ENCODE measurements at places on chromosomes 6 and 20.

DNA sequence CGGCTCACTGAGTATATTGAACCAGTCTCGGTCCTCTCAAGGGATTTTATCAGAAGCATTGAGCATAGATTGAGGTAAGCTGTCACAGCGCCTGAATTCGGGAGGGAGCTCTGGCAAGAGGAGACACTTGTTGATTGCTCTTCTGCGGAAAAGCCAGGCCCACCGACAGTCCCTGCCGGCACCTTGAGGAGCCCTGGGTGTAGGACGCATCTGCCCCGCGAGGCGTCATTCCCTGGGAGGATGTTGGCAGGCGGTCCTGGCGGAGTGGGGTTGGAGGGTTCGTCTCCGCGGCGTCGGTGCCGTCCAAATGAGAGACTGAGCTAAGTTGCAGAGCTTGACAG, 843 bp downstream of the FBXO9 start:
- peak; percentile 68 for DNase-seq

- no peak for DNase-seq
Measured at GRCh38 chr6:31559958-31560696, 12.0 kb upstream of the LTA start.

- DNase-seq, result peak; percentile 83
Measured at GRCh38 chr20:58179432-58180099, 48.9 kb downstream of the ANKRD60 start.

GRCh38 chr20:46568570-46569129, 18.2 kb upstream of the OCSTAMP start:
- peak; percentile 94 for DNase-seq

DNA sequence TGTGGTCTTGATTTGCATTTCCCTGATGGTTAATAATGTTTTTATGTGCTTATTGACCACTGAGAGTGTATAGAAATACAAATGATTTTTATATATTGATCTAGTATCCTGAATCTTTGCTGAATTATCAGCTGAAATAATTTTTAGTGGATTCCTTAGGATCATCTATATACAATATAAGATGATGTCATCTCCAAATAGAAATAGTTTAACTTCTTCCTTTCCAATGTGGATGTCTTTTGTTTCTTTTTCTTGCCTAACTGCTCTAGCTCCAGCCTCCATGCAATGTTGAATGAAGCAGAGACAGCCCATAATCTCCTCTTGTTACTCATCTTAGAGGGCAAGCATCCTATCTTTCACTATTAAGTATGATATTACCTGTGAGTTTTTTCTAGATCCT, 226.4 kb downstream of the GMDS start:
- DNase-seq, result no peak

- no peak for DNase-seq
Measured at GRCh38 chr6:144093658-144094057, 1.7 kb downstream of the SF3B5 start.

DNA sequence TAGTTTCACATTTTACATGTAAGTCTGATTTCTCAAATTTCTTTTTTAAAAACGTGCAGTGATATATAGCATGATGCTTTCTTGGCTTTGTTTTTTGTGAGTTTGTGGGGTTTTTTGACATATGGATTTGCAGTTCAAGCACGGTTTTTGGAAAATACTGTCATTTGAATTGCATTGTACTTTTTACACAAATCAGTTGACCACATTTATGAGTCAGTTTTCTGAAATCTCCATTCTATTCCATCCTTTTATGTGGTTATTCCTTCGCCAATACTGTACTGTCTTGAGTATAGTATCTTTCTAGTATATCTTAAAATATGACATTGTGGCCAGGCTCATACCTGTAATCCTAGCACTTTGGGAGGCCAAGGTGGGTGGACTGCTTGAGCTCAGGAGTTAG, 890.0 kb upstream of the CITED2 start:
- DNase-seq, result no peak

GRCh38 chr6:152002306-152002705, 194.8 kb downstream of the ESR1 start:
- no peak for DNase-seq

DNA sequence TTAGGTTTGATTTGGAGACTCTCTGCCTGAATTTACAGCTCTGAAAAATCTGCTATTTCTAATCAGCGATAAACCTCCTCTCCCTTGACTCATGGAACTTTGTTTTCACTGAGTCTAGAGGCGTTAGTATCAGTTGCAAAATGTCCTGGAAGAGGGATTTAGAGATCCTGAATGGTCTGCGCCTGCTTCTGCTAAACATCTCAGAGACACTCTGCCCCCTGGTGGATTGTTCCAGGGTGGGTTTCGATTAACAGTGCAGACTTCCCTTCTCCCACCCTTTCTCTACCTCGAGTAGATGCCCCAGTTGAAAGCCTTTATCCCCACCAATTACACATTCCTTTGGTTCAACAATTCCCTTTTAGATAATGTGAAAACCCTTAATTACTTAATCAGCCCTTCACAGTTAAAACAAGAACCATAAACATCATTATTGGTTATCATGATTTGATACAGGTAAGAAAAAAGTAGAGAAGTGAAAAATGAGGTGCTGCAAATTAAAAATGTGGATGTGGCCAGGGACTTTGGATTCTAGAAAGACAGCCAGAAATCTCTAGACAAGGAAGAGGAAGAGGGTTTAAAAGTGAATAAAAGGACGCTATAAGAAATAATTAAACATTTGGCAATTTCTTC, 5.5 kb downstream of the HTR1B start:
- DNase-seq, result peak; percentile 72

GRCh38 chr6:47206626-47207025, 103.1 kb downstream of the TNFRSF21 start:
- no peak for DNase-seq

DNA sequence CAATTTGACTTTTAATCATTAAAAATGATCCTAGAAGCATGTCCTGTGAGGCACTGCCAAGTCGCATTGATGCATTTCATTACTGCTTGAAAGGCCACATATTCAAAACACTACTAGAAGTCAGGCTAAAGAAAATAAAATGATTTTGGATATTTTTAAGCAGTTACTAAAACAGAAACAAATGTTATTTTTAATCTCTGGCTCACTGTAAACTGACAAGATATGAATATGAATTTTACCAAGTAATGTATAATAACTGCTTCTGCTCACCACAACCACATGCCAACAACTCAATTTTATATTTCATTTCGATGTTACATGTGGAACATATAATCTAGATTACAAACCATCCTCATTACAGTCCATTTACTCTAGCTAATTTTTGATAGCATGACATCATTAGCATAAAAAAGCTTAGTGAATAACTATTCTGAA, 90.6 kb downstream of the ATXN1 start:
- DNase-seq, result no peak

DNA sequence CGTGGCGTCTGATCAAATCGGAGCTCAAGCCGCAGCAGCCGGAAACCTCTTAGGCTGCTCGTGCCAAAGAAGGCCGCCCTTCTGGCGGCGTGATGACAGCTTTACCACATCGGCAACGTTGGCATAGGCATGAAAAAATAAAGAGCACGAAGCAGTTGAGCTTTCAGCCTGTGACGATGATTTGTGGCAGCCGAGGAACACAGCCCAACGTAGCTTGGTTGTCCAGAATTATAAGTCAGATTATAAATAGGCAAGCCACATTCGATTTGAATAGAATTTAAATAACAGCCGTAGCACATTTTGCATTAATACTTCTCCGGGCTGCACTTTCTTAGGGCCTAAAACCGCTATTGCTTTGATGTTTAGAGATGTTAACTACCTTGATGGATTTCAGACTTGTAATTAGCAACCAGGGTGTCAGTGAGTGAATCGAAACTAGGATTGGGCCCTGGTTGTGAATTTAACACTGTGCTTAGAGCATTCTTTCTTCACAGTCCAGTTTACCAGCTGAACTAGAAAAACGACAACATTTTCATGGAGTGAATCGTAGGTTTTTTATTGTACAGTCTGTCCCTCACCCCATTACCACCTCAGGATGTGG, 864 bp upstream of the BCLAF1 start:
- peak; percentile 72 for DNase-seq
